Kidney (tissue), 22 donors: ENCODE measurements at places on chromosomes 6 and 20.

DNA sequence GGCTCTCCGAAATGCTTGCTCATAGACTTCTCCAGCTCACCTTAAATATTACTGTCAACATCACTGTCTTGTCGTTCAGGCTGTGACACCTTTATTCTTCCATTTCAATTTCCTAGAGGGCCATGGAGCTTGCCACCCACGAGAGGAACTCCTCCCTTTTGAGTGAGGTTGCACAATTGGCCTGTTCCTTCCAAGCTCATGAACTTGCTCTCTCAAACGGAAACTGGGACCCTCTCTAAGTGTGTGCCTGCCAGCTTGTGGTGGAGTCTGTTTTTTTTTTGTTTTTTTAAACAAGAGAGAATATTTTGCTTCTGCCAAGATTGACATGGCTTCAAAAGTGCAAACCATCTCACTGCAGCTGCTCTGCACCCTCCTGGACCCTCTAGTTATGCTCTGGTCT lies 19.3 kb upstream of the IYD start:
- DNase-seq: no peak

- DNase-seq: no peak
Observed at GRCh38 chr6:135481783-135482369, 15.7 kb downstream of the AHI1 start.

GRCh38 chr20:24033151-24033550 lies 44.6 kb upstream of the GGTLC1 start:
- no peak for DNase-seq

GRCh38 chr6:137802408-137803182 lies 64.5 kb upstream of the TNFAIP3 start:
- no peak for DNase-seq

GRCh38 chr6:118319416-118319815 lies 228.7 kb upstream of the PLN start:
- DNase-seq: no peak

- no peak for DNase-seq
Observed at GRCh38 chr6:136410201-136411024, 120.8 kb upstream of the BCLAF1 start.

DNA sequence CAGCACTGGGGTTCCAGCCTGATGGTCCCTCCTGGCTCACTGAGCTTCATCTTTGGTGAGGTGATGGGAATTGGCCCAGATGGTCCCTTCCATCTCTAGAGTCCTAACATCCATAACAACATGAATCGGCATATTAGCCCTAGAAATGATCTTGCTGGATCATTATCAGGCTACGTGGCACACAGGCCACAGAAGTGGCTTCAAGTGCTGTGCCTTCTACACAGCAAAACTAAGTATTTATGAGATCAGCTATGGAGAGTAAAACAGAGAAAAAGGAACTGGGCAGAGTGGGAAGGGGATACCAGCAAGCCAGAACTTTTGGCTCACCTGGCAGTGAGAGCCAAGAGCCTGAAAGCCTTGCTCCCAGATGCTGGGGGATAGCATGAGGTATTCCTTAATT lies 116.9 kb downstream of the TRERF1 start:
- no peak for DNase-seq
